Esophagus squamous epithelium (tissue), 5 donors: ENCODE measurements at places on chromosomes 6 and 20.

- DNase-seq = no peak
These were observed 12.7 kb upstream of the HLA-DRB1 start for GRCh38 chr6:32602383-32602782.

- no peak for DNase-seq
These were observed at the start of gene SYNE1 for GRCh38 chr6:152637296-152638047. Gene SYNE1, minus strand, starts transcription at chr6:152637362. Its CDS starts 9,031 bp downstream, at chr6:152628331.

GRCh38 chr6:158027590-158028285, 46.1 kb downstream of the SYNJ2 start:
- DNase-seq = no peak

DNA sequence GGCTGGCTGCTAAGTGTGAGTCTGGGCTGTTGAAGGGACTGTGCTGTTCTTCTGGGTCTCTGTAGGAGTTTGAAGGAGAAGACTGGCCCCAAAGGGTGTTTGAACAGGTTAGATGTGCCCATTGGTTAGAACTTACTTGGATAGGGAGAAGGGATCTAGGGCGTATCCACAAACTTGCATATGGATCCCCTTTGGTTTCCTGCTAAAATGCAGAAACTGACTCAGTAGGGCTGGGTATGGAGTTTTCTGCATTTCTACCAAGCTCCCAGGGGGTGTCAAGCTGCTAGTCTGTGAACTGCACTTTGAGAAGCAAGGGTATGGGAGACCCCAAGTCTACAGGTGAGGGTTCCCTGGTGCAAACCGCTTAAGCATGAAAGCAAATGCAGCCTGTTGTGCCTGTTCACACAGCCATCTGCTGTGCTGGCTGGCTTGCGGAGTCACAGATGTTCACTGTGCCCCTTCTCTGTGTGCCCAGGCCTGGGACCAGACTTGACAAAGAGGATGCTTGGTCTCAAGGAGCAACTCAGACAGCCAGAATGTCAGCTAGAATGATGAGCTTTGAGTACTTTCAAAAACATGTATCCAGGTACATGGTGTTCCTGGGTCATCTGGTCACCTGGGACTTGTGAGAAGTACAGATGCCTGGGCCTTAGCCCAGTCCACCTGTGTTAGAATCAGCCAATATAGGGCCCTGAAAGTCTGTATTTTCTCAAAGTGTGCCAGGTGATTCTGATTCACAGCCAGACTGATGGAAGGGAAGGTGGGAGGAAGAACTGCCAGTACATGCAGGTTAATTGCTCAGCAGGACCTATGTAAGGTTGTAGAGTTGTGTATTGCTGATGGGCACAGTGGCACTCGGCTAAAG, 7.4 kb downstream of the PPP1R16B start:
- no peak for DNase-seq

DNA sequence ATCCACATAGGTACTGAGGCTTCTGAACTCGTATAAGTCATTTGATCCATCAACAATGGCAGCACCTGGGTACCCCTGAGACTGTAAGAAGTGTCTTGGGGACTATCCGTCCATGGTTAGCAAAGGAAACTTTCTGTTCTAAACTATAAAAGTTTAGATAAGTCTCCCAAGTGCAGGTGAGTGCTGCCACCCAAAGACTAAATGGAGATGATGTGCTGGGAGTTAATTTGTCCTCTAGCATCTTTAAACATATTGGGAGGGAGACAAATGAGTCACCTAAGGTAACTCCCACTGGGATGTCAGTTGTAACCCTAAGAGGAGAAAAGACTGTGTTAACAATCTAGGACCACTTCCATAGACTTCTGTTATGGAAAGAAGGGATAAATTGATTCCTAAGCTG, 6.2 kb downstream of the BEND6 start:
- DNase-seq = no peak

DNA sequence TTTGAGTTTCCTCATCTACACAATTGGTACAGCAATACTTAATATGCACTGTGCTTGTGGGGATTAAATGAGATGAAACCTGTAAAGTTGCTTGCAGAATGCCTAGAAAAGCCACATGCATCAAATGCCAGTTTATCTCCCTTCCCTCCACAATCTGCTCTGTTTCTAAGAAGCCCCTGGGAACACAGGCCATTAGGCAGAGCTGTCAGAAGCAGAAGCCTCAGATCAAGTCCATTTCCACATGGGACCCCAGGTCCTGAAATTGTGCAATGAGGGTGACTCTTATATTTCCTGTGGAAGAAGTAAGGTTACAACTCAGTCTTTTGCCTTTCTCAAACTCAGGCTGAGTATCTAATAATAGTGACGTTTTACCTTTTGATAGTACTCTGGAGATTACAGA, 737.4 kb downstream of the KIF16B start:
- DNase-seq = no peak

DNA sequence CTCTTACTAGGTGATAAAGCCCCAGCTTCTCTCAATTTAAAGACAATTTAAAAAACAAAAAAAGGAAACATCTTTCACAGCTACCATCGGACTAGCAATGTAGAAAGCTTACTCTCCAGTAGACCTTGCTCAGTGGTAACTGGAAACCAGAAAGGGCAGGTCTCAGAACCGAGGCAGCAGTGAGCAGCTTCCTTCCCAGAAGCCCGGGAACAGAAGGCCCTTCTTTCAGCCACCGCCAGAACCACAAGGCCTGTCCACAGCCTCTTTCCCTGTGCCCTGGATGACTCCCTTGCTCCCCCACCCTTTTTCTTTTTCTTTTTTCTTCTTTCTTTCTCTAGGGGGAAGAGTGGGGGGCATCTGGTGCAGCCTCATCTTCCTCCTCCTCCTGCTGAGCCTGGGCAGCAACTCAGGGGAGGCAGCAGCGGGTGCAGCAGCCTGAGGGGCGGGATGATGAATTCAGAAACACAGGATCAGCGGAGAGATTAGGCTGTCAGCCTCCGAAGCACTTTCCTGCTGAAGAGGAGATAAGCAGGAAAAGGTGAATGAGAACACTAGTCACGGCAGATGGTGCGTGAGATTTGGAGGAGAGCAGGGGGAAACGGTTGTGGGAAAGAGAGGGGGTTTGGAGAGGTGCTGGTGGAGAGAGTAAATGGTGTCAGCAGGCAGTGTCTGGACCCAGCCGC, 158.5 kb downstream of the ID4 start:
- no peak for DNase-seq

- DNase-seq = no peak
These were observed 92.5 kb upstream of the MLIP start for GRCh38 chr6:54018722-54019121.

DNA sequence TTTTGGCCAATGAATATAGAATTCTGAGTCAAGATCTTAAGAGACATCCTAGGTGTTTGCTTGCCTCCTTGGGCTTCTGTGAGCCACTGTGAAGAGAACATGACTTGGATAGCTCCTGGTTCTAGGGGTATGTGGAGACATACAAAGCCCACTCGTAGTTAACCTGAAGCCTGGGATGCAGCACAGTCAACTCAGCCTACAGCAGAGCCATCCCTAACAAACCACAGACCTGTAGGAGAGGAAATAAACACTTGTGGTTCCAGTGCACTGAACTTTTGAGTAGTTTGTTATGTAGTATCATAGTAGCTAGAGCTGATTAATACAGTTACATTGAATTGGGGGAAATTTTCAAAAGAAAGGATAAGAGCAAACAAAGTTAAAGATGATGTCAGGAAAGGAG, 474.4 kb upstream of the HSF2 start:
- DNase-seq = no peak

DNA sequence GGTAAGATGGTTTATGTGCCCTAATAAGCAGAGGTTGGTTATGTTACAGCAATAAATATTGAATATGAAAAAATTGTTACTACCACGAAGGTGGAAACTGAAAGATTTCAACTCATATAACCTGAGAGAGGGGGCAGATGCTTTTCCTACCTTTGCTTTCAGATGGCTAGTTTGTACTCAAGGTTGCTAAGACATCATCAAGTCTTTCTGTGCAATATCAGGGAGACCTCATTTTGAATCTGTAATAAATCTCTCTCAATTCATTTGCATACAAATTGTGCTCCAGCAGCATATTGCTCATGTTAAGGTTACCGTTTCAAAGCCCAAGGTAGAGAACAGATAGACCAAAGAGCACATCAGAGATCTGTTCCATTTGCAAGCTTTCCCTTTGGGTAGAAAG, 220.4 kb downstream of the KHDC1L start:
- DNase-seq = no peak

DNA sequence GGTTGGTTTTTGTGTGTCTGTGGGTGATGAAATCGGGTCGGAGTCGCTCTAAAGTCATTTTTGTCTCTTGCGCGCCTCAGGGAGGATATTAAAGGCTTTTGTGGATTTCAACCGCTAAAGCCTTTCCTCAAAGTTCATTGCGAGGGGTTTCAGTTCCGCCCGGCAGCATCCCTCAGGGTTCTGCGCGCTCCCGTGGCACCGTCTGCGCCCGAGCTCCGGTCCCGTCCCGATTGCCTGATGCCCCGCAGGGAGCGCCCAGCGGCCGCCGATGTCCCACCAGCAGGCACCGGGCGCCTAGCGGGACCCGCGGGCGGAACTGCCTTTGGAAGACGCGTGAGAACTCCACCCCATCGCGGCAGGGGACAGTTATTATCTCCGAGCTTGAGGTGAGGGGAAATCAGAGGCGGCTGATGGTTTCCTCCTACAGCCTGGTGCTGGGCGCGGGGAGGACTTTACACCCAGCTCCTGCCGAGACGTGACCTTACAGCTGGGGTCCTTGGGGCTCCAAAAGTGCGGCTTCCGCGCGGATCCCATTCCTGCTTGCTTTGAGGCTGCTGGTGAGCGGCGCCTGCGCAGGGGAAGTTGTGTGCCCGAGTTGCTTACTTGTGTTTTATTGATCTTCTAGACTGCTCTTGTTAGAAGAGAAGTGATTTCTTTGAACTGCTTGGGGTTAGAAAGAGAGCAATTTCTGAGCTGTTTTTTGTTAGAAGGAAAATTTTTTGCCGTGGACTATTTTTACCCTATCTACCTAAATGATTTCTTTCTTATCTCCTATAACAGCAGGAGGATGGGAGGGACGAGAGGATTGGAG, 27.1 kb downstream of the ULBP1 start:
- DNase-seq = no peak

DNA sequence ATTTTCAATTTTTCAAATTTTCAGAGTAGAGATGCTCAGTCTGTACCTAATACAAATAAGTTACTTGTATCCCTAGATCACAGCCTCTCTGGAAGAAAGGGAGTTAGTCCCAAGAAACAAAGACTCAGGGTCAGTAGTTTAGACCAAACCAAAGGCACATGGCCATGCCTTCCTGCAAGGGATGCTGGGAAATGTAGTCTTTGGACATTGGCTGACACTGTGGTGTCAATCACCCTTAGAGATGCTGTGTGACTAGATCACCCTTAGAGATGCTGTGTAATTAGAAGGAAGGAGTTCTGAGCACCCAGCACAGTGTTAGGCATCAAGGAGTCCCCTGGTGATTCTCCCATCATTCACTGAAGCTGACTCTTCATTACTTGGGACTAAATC, 202.1 kb downstream of the NFATC2 start:
- DNase-seq = no peak

DNA sequence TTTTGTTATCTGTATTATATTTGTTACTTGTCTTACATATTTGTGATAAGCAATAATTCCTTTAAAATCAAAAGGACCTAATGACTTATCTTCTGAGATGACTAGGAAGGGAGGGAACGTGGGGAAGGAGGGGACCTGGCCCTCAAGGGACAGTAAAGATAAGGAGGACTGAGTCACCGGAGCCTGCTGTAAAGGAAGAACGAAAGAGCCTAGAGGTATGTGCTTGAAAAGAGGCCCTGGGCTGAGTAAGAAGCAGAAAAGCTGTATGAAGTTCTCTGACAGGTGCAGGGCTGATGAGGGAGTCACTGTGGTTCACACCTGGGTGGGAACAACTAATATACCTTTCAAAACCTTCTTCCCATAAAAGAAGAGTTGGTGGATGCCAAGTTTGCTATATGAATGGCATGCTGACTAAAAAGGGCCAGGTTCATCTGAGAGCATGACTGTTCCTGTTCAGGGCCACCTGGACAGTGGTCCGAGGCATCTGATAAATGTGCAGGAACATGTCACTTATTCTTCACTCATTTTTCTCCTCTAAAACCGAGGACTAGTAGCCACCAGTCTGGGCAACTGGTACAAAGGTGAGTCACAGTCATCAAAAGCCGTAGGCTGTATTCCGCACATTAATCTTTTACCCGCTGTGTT, 111.3 kb downstream of the TNFAIP3 start:
- DNase-seq = no peak

- DNase-seq = no peak
These were observed 98.8 kb downstream of the ASXL1 start for GRCh38 chr20:32456869-32457478.

DNA sequence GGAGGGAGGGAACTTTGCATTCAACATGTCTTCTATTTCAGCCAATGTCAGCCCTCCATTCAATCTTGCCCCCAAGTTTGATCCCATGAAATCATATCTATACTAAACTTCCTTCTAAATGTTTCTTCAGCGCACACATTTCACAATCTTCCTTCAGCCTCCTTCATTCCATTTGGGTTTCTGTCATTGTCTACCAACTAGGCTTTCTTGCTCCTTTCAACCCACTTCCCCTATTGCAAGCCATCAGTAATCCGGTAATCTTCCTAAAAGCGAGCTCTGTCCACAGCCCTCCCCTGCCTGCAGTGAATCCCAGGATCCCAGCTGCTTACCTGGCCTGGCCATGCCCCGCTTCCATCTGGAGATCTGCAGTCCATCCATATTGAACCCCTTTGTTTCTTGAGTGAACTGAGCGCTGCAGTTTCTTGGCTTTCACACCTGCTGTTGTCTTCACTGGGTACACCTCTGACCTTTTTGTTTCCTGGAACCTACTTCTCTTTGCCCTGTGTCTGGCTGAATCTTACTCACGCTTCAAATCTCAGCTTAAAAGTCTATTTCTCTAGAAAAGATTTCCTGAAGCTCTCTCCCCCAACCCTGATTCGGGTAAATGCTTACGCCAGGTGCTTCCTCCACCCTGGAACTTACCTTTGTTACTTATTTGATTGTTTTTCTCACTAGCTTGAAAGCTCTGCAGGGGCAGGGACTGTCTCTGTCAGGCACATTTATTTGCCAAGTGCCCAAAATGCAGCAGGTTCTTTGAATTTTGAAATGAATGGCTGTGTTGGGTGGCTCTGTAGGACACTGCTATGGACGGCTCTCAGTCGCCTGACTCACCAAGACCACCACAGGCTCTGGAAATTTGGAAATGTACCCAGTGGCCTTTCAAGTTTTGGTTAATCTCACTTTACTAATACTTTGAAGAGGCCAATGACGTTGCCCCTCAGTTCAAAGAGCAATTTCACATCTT, 50.3 kb downstream of the ADTRP start:
- no peak for DNase-seq

- no peak for DNase-seq
These were observed 8.2 kb upstream of the PXDC1 start for GRCh38 chr6:3759646-3760232.

- no peak for DNase-seq
These were observed 7.0 kb downstream of the SLC22A23 start for GRCh38 chr6:3449750-3450305.

- DNase-seq = no peak
These were observed 3.7 kb upstream of the BEND3 start for GRCh38 chr6:107118976-107119375.
